A172 (cell line): ENCODE measurements at places on chromosomes 4 and X. TPM values are rescaled to one million over a fixed set of nuclear protein-coding genes. Genes with fewer than 3 reads are reported as not detected.

GRCh38 chr4:99536271-99536670 is 25.4 kb downstream of the C4orf17 start:
- DNase-seq, result no peak

DNA sequence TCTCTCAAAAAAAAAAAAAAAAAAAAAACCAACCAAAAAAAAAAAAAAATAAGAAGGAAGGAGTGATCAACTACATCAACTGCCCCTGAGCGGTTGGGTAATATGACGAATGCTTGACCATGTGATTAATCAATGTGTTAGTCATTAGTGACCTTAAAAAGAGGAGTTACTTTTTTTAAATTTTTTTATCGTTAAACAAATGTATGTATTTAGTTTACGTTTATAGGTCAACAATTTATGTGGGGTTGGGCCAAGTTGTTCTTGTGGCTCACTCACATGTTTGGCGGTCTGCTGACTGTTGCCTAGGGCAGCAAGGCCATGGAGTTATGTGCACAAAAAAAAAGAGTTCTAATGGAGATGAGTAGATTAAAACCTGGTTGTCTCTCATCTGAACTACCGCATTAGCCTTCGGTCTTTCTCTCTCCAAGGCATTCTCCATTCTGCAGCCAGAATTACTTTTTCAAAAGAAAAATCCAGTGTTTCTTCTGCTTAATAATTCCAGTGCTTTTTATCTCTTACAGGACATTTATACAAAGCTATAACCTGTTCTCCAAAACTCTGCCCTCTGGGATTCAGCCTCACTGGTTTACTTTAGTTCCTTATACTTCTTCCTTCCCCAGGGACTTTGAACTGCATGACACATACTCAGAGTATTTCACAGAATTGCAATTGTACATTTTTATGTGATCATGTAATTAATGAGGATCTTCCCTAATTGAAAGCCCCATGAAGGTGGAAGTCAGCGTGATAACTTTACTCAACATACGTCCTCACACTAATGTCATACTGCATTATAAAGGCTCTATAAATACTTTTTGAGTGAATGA is 505.5 kb downstream of the ANKRD50 start:
- peak; percentile 27 for DNase-seq

GRCh38 chr4:169047956-169048355 is 37.9 kb upstream of the CBR4 start:
- no peak for DNase-seq

DNA sequence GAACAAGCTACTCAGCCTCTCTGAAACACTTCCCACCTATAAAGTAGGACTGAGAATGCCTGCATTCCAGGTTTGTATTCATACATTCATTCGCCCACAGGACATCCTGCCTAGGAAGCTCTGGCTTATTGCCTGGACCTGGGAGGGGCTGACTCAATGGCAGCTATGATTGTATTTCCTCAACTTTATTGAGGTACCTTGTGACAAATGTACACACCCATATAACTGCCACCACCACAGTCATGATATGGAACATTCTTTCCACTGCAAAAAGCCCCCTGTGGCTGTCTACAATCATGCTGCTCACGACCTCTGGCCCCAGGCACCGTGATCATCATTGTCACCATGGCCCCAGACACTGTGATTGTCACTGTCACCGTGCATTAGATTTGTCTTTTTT is 68.3 kb downstream of the ABLIM2 start:
- DNase-seq, result peak; percentile 72

GRCh38 chrX:130981836-130982235 is 76.3 kb upstream of the ARHGAP36 start:
- no peak for DNase-seq

- peak; percentile 0 for DNase-seq
These were observed 130.2 kb downstream of the CHRDL1 start for GRCh38 chrX:110665223-110666002.

DNA sequence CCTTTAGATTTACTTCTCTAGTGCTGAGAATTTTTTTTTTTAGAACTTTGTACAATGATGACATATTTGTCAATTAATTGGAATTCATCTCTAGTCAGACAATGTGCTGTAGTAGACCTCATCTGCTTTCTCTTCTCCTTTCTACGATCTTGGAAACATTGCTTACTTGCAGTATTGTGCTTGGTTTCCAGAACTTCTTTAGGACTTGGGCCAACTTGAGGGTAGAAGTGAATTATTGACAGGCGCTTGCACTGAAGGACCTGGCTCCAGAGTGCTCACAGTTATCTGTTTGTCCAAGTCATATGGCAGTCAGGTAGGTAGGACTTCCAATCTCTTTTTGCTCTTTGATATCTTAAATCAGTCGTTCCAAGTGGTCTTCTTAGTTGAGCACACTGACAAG is 39.6 kb downstream of the FNIP2 start:
- no peak for DNase-seq

Gene SORBS2
- total RNA-seq, result 9.3 and 14.2 TPM in 2 replicates

Gene LEF1
- 4.7 and 6.1 TPM in 2 replicates for total RNA-seq

- DNase-seq, result no peak
These were observed 11.2 kb upstream of the TAB3 start for GRCh38 chrX:30900227-30900626.

GRCh38 chr4:8778291-8778690 is 93.3 kb downstream of the HMX1 start:
- no peak for DNase-seq

GRCh38 chr4:153488006-153488891 is 22.1 kb downstream of the TMEM131L start:
- DNase-seq, result no peak

DNA sequence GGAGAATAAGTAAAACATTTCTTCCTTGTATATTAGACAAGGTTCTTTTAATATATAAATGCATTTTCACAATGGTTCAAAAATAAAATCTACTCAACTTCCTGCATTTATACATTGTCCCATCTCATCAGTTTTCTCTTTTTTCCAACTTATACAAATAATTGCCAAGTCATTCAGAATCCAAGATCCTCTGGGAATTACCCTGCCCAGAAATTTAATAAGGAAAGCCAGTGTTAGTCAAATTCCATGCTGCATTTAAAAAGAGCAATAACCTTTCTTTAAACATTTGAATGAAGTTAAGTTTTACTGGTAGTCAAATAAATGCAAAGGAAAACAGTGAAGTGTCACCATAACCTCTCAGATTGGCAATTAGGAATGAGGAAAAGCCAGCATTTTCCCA is 357.9 kb downstream of the PPP3CA start:
- no peak for DNase-seq

- no peak for DNase-seq
These were observed 6.9 kb downstream of the ATP7A start for GRCh38 chrX:77917294-77917933.

Gene CCDC120
- total RNA-seq, result 0.14 TPM in 1 of 2 replicates, not detected in the other

DNA sequence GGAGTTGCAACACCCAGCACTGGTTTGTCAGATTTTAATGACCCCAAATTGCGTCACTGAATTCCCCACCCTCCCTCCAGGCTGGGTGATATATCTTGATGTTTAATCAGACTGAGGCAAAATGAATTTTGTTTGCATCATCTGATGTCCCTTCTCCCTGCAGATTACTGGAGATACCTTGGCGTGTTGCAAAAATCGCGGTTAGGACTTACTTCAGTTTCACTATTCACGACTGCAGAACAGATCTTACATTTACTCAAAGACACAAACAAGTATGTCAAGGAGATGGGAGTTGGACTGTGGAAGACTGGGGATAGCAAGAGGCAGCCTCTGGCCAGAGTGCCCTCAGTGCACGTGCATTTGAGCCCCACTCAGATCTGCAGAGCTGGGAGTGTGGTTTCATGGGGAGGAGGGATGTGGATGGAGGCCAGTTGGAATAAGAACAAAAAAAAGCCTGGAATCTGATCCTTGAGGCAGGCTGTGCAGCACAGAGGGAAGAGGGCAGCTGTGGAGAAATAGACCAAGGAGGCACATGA is 92.2 kb upstream of the MTM1 start:
- no peak for DNase-seq

GRCh38 chr4:81031796-81032551 is 1.5 kb downstream of the BMP3 start:
- no peak for DNase-seq

DNA sequence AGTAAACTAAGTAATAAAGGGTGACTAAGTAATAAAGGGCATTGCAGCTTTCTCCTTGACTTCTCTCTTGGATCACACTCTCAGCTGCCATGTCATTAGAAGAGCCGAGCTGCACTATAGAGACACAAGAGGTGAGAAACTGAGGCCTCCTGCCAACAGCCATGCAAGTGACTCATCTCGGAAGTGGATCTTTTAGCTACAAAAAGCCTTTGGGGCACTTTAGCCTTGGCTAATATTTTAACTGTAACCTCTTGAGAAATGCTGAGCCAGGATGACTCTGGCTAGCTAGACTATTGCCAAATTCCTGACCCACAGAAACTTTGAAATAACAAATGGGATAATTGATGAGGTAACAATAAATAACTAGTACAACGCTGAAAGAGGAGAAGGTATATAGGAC is 1.5 kb upstream of the NEIL3 start:
- no peak for DNase-seq

- no peak for DNase-seq
These were observed 98.5 kb downstream of the RPA4 start for GRCh38 chrX:96982161-96982560.

Gene UGT2B11
- not detected in 2 replicates for total RNA-seq

DNA sequence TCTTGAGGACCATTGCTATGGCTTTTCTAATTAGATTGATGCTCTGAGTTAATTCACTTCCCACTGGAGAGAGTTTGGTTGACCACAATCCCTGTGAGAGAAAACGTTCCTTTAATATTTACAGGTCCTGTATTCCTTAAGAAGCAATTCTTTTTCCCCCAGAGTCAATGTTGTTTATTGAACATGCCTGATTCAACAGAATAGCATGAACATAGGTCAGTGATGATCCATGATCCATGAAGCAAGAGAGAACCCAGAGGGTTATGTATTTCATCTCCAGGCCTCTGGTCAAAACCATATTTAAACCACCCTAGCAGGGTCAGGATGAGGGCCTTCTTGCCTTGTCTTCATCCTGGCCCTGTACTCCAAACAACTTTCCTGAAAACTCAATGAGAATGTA is 39.4 kb upstream of the EFHC2 start:
- DNase-seq, result no peak

Gene BEX4
- 1.2 TPM in 1 of 2 replicates, not detected in the other for total RNA-seq

Gene NPNT
- 0.29 TPM in 1 of 2 replicates, not detected in the other for total RNA-seq

DNA sequence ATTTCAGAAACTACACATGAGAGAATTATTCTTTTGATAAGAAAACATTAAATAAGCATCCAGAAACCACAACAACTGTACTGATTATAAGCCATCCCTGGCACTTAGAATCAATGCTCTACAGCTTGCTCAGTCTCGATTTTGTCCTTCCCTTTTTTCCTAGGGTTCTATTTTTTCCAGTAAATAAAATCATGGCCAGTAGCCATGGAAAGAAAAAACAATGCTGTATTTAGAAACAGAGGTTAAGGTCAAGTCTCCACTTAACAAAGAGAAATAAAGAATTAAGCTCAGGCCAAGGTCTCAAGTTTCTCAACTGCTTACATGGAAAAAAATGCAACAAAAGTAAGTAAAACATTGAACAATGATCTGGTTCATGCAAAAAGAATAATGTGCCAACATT is 38.7 kb upstream of the GRID2 start:
- DNase-seq, result no peak
